ENCODE measurements at places on chromosomes 7 and 10.

GRCh38 chr10:125208854-125209565, 48.6 kb upstream of the CTBP2 start:
- no peak for DNase-seq

DNA sequence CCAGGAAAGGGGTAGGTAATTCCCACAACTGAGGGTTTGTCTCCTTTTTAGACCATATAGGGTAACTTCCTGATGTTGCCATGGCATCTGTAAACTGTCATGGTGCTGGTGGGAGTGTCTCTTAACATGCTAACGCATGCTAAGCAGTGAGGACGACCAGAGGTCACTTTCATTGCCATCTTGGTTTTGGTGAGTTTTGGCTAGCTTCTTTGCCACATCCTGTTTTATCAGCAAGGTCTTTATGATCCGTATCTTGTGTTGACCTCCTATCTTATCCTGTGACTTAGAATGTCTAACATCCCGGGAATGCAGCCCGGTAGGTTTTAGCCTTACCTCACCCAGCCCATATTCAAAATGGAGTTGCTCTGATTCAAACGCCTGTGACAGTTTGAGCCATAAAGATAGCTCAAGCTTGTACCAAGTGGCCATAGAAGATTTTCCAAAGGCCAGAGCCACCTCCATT, 176.0 kb upstream of the NAMPT start:
- no peak for DNase-seq

DNA sequence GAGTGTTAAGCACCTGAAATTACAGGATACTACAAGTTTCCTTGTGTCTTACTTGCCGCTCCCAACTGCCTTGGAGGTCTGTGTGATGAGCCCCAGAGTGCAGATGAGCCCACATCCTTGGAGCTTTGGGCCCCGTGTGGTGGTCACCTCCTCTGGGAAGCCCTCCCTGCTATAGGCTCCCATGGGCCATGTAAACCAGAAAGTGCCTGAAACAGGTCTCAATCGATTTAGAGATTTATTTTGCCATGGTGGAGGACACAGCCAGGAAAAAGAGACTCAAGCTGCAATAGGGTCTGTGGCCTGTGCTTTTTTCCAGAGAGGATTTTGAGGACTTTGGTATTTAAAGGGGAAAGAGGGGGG, 89.4 kb upstream of the KCTD7 start:
- DNase-seq, result no peak

DNA sequence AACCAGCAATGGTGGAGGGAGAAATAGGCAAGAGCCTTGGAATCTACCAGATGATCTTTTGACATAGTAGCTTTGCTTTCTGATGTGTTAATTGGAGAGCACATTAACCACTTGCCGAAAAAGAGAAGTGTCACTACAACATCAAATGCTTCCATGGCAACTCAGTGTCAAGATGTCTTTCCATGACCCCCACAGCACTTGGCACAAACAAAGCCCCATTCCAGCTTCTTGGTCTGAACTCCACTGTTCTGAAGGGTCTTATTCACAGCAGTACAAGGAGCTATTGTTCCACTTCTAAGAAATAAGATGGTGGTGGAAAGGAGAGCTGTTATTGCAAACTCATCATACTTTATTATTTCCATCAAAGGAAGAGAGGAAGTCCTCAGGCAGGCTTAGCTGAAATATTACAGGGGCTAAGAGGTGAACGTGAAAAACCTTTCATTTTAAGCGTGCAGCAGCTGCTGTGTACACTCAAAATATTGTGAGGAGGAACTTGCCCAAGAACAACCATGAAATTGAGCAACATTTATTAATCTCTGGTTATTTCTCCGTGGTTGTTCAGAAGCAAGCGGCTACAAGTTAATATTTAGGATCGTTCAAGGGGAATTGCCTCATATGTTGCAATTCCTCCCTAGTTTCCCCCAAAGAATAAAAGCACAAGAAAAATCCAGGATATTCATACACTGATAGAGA, 354.8 kb upstream of the CELF2 start:
- DNase-seq, result no peak

DNA sequence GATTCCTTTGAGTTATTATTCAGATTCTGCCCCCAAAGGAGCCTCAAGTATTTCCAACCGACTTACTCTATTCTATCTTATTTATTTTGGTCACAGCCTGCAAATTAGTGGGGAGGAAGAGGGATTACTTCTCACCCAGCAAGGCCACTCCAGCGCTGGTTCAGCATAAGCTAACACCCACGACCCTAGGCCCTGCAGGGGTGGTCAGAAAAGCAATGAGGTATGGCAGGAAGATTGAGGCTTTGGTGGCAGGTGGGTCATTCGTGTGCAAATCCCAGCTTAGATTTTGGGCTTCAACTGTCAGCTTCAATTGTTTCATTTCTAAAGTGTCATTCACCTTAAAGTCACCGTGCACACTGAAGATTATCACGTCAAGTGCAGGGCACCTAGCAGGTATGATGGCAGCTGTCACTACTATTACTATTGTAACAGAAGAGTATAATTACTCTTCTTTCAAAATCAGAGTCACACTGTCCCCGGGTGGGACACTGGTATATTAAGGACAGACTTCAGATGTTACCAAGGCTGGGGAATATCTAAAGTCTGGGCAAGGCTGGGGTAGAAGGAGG, 48.8 kb upstream of the OPTN start:
- no peak for DNase-seq

- DNase-seq, result no peak
Measured at GRCh38 chr10:34988397-34989067, 101.6 kb downstream of the CUL2 start.

GRCh38 chr10:34661580-34661979, 153.5 kb downstream of the PARD3 start:
- no peak for DNase-seq

DNA sequence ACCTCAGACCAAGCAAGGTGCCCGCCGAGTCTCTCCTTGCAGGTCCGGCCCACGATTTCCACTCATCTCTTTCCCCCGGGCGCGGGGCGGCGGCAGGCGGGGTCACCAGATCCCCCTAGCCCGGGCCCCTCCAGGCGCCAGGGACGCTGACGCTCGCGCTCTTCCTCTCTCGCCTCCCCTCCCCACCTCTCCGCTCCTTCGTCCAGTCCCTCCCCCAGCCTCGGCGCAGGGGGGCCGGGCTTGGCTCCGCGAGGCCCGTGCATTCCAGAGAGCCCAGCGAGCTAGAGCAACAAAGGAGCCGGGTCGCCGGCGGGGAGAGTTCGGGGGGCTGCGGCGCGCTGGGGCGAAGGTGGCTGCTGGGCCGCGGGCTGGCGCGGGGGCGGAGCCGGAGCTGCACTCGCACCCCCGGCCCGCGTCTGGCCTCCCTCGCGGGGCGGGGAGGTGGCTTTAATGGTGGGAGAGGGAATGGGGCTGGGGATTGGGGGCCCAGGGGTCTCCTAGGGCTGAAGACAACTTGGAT, at the start of gene SMO:
SMO (plus strand) TSS at position 262 of the 520 bp plus-strand sequence. CDS start 519 bp downstream, outside the sequence.
- no peak for DNase-seq

DNA sequence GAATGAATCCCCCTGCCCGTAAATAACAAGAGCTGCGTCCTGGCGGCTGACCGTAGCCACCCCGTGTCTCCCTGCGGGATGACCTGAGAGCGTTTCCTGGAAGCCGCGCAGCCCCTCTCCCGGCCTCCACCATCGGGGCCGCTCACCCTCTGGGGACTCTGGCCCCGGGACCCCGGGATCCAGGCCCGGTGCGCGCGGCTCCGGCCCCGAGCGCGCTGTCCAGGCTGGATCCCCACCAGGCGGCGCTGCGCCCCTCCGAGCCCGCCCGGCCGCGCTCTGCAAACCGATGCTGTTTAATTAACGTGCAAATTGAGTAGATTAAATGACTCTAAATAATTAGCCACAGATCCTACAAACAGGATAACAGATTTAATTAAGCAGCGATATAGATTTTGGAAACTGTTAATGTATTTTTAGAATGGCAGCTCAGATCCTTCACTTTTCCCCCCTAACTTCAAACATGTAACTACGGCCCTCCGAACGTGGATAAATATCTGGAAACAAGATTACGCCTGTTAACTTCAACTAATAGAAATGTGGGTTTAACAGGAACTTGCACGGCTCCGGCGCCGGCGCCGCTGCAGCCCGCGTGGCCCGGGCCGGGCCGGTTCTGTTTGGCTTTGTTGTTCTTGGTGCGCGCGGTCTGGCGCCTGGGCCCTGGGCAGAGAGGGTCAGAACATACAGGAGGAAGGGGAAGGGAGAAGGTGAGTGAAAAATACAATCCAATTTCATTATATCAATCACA, 7.1 kb upstream of the UNCX start:
- DNase-seq, result no peak

DNA sequence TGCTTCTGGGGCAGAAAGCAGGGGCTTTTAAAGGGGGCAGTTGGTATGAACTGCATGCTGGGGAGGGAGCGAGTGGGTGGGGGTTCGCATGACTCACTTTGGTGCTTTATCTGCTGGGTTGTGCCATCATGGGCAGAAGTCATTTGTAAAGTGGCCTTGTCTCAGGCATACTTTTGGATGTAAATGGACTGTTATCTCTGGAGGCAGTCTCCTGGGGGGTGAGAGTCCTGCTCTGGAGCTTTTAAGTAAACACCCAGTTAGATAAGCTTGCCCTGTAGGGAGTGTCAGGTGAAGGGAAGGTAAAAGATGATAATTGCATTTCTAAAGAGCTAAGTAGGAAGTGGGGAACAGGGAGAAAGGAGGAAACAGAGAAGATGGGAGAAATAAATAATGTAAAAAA, 1.6 kb upstream of the GSTO1 start:
- no peak for DNase-seq

GRCh38 chr10:62911210-62911963, 95.2 kb upstream of the EGR2 start:
- no peak for DNase-seq

All from fibroblast of the conjunctiva (primary cell).